ENCODE measurements at places on chromosomes 12 and 14.

DNA sequence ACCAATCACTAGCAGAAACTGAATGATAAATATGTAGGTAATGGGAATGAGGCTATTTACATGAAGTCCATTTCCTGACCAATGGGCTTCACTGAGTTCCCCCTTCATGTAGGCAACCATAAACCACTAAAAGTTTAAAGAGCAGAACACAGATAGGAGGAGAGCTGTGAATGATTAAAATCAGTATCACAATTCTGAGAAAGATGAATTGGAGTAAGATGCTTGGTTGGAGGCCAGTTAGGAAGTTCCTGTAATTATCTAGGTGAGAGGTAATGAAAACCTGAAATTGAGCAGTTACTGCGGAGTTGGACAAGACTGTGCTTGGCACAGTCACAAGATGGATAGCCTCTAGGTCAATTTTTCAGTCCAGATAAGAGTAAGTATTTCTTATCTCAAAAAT, 56.6 kb downstream of the GALNT4 start:
- no peak for DNase-seq

DNA sequence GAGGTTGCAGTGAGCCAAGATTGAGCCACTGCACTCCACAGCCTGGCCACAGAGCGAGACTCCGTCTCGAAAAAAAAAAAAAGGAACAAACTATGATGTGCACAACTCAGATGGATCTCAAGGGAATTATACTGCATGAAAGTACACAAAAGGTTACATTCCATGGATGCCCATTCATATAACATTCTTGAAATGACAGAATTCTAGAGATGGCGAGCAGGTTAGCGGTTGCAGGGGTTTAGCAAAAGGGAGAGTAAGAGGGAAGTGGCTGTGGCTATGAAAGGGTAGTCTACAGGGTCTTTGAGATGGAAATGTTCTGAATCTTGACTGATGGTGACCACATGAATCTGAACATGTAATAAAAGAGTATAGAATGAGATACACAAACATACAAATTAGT, 49.7 kb downstream of the CKB start:
- DNase-seq: no peak

- no peak for DNase-seq
These were observed 40.8 kb downstream of the MIS18BP1 start for GRCh38 chr14:45212231-45212630.

DNA sequence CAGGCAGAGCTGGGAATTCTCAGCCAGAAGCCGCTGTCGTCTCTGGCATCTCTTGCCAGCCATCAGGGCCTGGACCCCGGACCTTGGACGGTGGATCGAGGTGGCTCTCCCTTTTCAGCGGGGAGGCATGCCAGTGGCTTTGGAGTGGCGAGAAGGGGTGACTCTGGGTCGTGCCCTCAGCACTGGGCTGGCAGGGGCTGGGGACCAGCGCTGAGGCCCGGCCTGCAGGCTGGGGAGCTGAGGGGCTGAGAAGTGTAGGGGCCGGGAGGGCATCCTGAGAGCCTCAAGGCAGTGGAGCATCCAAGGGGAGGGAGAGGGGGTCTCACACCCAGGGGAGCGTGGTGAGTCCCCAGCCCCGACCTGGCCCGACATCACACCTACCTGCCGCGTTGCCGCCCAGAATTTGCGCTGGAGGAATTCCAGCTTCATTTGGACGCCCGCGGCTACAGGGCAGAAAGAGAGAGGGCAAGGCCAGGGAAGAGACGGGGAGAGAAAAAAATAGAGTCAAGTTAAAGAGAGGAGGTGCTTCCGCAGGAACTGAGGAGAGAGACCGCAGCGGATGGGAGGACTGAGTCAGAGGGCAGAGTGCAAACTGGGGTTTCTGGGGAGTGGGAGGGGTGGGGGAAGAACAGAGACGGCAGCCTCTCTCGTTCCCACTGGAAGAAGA, 9.0 kb upstream of the LRTM2 start:
- DNase-seq: no peak

GRCh38 chr12:28941248-28941647, 207.8 kb upstream of the FAR2 start:
- no peak for DNase-seq

DNA sequence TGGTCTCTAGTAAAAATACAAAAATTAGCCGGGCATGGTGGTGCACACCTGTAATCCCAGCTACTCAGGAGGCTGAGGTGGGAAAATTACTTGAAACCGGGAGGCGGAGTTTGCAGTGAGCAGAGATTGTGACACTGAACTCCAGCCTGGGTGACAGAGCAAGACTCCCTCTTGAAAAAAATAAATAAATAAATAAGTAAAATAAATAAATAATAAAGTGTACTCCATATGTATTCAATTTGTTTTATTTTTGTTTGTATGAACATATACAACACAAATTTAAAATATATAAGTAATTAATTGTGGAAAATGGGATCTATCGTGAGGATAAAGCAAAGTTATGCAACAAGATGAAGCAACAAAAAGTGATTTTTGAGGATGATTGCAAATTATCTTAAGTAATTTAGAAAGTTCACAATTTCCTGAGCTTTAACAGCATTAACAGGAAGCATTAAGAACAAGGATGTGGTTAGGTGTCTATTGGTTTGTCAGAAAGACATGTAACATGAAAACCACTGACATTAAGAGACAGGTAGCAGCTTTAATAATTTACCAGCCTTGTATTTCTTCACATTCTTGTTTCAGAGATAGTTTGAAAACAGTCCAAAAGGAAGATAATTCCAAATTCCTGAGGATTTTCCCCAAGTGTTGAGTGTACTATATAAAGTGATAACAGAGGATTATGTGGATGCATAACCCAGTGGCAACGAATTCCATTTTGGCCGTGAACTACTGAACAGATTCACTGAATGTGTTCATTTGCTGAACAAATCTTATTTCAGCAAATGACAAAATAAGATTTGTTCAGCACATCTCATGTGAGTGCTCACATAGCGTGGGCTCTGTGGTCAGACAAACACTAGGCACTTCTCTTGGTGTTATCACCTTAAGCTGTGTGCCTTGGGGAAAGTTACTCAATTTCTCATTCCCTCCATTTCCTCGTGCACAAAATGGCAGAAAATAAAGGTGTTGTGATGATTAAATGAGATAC, 68.6 kb upstream of the RESF1 start:
- no peak for DNase-seq

- DNase-seq: no peak
These were observed 476.1 kb upstream of the SYT1 start for GRCh38 chr12:78388461-78388860.

- no peak for DNase-seq
These were observed 235.5 kb upstream of the NPAS3 start for GRCh38 chr14:32703183-32703621.

- DNase-seq: no peak
These were observed 154.3 kb upstream of the CRY1 start for GRCh38 chr12:107247650-107248049.

GRCh38 chr12:65204886-65205525, 35.6 kb downstream of the LEMD3 start:
- no peak for DNase-seq

GRCh38 chr14:52299692-52300278, 14.3 kb upstream of the PTGER2 start:
- DNase-seq: no peak

DNA sequence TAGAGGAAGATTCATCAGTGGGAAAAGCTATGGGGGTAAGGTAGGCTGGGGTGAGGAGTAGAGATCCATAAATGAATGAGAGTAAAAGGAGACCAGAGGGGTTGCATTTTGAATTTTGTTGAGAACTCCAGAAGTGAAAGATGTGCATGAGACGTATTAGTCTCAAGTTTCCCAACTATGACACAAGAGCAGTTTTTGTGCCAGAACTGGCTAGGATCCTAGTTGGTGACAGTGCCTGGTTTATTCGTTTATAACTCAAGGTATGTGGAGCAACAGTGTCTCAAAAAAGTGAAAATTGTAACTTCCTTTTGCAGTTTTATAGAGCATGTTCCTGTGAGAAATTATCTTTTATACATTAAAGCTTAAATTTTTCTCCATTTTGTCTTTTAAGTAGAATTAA, 377.0 kb downstream of the NPAS3 start:
- DNase-seq: no peak

GRCh38 chr14:35366056-35366451, 38.5 kb downstream of the NFKBIA start:
- DNase-seq: peak; percentile 37

GRCh38 chr14:24270537-24271133, 762 bp downstream of the RABGGTA start:
- DNase-seq: no peak

DNA sequence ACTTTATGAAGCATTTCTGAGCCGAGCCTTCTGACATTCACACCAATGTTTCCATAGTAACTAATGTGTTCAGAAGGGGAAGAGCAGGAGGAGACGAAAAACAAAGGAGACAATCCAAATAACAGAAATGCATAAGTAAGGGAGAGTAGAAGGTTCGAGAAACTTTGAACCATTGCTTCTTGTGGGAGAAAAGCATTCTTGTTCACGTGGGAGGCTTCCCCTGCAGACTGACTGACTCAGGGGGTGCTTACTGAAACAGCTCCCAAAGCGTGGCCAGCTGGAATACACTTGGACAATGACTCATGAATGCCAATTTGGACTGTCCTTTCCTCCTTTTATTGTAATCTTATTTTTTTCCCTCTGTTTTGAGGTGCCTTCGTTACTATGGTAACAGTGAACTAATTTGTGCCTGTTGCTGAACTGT, 73.9 kb downstream of the NEDD1 start:
- no peak for DNase-seq

DNA sequence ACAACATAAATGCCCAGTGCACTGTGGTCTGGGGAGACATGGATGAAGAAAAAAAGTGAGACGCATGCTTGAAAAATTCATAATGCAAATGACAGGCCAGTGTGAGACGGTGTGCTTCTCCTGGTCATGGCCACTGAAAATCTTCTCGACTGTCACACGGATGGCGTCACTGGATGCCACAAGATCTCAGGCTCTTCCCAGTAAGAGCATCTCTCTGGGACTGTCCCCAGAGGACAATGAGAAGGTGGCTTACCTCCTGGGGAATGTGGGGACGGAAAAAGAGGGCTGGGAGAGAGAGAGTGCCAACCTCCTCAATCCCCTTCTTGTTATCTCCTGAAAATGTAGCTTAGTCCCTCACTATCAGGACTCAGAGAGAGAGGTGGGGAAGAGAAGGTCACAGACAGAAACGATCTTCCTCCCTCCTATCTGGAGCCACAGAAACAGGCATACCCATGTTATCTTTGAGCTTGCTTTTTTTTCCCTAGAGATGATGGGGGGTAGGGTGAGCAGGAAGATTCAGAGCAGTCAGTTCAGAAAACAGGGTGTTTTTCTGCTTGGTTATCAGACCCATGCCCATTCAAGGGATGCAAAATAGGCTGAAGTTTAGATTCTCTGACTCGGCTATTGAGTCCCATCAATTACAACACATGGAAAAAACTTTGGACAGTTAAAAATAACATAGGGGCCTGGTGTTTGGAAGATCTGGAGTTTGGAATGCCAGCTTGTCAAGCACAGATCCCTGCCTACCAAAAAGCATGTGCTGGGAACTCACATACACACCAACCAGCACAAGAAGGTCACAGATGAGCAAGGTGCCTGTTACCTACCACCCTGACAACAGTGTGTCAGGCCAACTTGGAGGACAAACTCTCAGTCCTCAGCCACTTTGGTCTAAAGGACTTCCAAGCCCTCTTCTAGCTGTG, 24.2 kb downstream of the DPF3 start:
- DNase-seq: no peak

GRCh38 chr12:110079477-110080400, 31.4 kb upstream of the C12orf76 start:
- DNase-seq: peak; percentile 78

DNA sequence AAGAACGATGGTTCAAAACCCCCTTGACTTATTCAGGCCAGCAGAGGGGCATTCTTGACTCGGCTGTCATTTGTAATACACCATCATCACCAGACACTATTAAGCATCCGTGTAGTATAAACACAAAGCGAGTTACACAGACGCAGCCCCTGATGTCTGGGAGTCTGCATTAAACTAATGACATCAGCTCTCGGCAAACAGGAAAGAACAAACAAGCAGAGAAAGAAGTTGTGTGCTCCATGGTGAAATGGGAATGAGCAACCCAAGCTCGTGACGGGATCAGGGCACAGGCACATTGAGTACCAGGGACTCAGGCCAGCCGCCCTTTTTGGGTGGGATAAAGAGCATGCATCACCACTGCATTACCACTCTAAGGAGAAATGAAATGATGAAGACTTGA, 460.1 kb downstream of the MED13L start:
- DNase-seq: no peak

GRCh38 chr14:70714055-70714550, 72.4 kb downstream of the TTC9 start:
- peak; percentile 33 for DNase-seq

- no peak for DNase-seq
These were observed 150.8 kb downstream of the TTC7B start for GRCh38 chr14:90665321-90666000.

DNA sequence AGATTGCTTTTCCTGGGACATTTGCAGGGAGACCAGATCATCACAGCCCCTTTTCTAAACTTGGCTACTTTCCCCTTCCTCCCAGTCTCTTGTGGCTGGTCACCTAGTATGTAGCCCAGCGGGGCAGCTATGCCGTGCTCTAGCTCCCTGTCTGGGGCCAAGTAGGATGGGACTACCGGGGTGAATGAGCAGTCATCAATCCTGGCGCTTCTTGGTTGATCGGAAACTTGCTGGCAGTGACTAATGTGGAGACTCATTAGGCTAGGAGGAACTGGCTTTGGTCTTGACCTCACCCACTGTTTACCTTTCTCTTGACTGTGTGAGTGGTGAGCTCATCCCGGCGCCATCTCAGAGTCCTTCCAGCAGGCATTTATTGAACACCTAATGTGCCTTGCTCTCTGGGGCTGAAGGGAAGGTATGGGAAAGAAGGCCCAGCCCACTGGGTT, 15.9 kb downstream of the PLEKHG3 start:
- DNase-seq: no peak

GRCh38 chr14:38389681-38390080, 133.8 kb upstream of the CLEC14A start:
- no peak for DNase-seq

- DNase-seq: no peak
These were observed 116.6 kb downstream of the SLC25A47 start for GRCh38 chr14:100439781-100440180.

GRCh38 chr14:56569174-56569573, 10.4 kb upstream of the TMEM260 start:
- DNase-seq: no peak

DNA sequence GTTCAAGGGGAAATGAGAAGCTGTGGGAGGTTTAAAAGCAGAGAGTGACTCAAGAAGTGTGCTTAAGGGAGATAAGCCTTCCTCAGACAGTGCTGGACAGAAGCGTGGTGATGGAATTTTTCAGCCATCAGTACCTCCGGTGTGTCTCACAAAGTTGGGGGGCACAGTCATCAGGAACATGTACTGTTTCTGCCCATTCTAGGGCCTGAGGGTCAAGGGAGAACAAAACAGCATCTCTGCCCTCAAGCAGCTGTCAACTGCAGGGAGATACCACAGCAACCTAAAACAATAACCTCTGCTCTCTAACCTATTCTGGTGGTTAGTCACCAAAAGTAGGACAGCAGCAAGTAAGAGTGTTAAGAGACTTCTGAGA, 2.0 kb upstream of the STON2 start:
- DNase-seq: no peak

- no peak for DNase-seq
These were observed 10.4 kb downstream of the CORO1C start for GRCh38 chr12:108720757-108721514.

GRCh38 chr14:36935976-36936678, 236.3 kb downstream of the SLC25A21 start:
- DNase-seq: no peak
